ENCODE measurements at places on chromosomes 7 and 10.

DNA sequence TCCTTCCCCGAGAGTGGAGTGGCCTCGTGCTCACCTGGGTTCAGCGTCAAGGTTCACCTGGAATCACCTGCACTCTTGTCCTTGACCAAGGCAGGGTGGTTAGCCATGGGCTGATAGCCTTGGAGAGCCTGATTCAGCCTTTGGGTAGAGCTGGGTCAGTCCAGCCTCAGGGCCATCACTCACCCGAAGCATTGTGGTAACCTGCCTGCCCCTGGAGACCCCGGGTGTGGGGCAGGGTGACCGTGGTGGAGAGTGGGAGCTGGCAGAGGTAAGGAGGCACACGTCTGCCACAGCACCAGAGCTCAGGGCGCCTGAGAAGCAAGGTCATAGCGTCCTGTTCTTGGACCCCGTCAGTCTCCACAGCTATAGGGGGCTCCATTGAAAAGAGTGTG lies 27.8 kb upstream of the WDFY4 start:
- no peak for DNase-seq

- no peak for DNase-seq
These were observed 10.1 kb downstream of the STK17A start for GRCh38 chr7:43593010-43593409.

DNA sequence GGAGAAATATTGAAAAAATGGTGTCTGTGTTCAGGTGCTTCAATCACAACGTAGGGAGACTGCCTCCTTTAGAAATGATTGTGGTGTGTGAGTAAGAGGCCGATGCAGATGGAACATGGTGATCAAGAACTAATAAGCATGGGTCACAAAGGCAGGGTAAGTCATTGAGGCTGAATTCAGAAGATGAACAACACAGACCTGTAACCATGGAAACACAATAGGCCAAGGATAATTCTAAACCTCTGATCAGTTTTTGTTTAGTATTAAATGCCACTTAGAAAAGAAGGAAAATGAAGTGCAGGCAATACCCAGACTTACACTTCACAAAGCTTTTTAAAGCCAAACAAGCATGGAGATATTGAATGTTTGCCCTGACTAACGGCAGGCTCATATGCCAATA lies 32.8 kb upstream of the TAS2R16 start:
- no peak for DNase-seq

DNA sequence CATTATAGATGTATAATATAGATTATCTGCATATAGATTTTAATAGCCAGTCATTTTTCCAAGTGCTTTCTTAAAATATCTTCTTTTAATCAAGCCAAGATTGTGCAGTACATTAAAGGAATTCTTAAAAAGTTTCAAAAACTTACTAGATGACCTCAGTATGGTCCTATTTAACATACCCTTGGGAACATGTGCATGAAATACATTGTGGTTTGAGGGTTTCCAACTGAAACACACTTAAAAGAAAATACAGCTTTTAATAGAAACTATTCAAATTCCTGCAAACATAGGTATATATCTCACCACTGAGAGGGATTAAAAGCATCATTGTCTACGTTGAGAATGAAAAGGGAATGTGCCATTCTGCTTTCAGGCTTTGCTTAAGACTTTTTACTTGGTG lies 364.9 kb downstream of the SUGCT start:
- DNase-seq: no peak

DNA sequence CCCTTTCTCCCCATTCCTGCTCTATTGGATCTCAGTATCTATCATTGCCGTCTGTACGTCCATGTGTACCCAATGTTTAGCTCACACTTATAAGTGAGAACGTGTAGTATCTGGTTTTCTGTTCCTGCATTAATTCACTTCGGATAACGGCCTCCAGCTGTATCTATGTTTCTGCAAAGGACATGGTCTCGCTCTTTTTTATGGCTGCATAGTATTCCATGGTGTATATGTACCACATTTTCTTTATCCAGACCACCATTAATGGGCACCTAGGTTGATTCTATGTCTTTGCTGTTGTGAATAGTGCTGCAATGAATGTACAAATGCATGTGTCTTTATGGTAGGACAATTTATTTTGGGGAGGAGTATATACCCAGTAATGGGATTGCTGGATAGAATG lies 94.4 kb upstream of the MPP7 start:
- no peak for DNase-seq

GRCh38 chr7:140597428-140597949 lies 43.1 kb downstream of the DENND2A start:
- no peak for DNase-seq

DNA sequence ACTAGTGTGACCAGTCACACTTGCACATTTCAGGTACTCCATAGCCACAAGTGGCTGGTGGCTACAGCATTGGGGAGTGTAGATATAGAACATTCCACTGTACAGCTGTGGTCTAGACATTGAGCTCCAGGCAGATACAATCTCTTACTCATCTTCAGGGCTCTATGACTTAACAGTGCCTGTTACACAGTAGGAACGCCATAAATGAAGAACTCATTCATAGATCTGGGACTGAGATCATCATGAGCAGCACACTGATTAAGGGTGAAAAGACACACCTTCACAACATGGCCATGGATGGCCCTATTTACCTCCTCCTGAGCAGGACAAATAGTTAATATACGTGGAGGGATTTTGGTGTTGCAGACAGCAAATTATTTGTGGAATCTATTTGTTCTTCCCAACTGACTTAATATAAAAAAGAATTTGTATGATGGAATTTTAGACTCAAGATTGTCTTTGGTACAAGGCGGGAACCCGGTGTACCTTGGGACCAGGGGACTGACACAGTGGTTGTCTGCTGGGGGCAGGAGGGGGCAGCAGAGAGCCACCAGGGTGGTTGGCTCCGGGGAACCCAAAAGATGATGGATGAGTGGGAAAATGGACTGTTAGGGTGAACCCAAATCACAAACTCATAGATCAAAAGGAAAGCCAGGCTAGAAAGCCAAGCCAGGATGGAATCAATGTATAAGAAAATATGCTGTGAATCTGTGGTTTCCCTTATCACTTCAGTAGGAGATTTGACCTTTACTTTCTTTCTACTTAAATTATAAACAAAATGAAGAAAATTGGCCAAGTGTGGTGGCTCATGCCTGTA lies 24.3 kb upstream of the CPA2 start:
- peak; percentile 84 for DNase-seq

GRCh38 chr10:21183025-21183424 lies 285.9 kb upstream of the NEBL start:
- DNase-seq: no peak

DNA sequence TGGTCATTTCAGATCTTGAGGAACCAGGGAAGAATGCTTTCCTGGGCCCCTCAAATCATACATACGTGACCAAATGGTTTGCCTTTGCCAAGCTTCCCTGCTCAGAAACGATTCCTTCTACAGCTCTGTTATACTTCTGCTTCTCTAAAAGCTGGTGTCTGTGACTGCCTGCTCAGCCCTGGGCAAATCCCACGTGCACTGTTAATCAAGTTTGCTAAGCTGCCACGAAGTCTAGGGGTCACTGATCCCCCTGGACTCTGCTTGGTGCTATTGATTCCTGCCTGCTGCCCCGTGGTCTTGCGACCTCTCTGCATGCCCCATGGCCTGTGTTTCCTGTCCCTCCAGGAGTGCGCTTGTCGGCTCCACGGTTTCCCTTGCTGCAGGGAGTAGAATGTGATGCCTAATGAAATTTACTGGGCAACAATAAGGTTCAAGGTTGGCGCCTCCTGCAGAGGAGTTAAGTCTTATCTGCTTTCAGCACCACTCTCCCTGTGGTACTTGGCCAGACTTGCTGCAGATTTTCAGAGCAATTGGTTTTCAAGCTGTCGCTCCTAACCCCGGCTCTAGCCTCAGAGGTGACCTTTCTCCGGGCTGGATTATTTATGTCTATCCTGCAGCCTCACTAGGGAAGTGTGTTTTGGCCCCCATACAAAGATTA lies 201.6 kb upstream of the FZD8 start:
- DNase-seq: peak; percentile 28

DNA sequence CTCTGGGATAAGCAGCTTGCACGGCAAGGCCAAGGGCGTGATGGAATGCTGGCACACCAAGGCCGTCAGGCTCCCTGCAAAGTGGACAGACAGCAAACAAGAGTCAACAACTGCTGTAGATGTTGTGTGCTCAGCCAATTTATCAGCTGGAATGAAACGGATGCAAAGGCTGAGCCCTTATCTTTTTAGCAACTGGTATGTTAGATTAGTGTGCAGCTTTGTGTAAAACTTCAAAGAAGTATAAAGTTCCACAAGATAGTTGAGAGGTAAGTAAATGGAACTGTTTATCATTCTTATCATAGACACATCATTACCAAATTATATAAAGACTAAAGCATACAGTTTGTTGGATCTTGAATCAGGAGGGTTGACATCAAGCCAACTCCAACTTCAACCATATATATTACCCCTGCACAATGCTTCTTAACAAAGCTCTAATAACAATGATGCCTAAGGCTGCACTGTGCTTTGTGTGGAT lies 289.0 kb downstream of the TNS3 start:
- no peak for DNase-seq

GRCh38 chr7:91206361-91206960 lies 57.8 kb upstream of the FZD1 start:
- no peak for DNase-seq

DNA sequence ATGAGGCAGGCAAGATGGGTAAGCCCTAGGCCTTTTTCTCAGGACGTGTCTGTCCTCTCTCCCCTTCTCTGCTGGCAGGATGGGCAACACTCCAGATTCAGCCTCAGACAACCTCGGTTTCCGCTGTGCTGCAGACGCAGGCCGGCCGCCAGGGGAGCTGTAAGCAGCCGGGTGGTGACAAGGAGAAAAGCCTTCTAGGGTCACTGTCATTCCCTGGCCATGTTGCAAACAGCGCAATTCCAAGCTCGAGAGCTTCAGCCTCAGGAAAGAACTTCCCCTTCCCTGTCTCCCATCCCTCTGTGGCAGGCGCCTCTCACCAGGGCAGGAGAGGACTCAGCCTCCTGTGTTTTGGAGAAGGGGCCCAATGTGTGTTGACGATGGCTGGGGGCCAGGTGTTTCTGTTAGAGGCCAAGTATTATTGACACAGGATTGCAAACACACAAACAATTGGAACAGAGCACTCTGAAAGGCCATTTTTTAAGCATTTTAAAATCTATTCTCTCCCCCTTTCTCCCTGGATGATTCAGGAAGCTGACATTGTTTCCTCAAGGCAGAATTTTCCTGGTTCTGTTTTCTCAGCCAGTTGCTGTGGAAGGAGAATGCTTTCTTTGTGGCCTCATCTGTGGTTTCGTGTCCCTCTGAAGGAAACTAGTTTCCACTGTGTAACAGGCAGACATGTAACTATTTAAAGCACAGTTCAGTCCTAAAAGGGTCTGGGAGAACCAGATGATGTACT lies 13.1 kb downstream of the PHKG1 start:
- DNase-seq: peak; percentile 59

DNA sequence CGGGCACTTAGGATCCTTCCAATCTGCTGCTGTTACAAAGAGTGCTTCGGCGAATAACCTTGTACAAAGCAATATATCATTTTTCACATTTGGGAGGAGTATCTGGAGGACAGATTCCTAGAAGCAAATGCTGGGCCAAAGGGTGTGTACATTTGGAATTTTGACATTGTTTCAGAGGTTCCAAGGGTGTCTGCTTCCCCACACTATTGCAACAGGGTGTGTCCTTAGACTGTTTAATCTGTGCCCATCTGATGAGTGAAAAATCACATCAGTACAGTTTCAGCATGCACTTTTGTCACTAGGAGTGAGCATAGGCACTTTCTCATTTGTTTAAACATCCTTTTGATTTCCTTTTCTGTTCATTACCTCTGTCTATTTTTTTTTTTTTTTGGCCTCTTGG lies 8.6 kb upstream of the ELFN1 start:
- DNase-seq: no peak

All from GM23338 (cell line).